CD4-positive, alpha-beta T cell treated with Interleukin-15 for 1 hour (primary cell): ENCODE measurements at places on chromosomes 1 and 21.

GRCh38 chr1:226661965-226662364, 77.1 kb downstream of the ITPKB start:
- no peak for DNase-seq

GRCh38 chr1:198798923-198799386, 160.1 kb downstream of the PTPRC start:
- DNase-seq = no peak

- peak; percentile 78 for DNase-seq
These were observed 120.7 kb downstream of the S1PR1 start for GRCh38 chr1:101357444-101357986.

DNA sequence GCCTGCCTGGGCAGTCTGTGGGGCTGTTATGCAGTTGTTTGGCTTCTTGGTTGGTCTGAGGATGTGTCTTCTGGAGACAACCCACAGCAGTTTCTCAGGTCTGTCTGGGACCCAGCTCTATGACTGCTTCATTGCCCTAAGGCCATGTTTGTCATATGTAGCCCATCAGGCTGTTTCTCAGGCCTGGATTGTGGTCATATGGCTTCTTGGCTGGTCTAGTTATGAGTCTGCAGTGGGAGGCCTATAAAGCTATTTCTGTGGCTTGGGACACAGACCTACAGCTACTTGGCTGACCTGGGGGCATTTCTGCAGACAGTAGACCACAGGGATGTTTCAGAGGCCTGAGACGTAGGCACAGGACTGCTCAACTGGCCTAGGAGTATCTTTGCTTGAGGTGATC, 41.5 kb downstream of the CHIA start:
- no peak for DNase-seq
